Stimulated activated CD8-positive, alpha-beta memory T cell treated with anti-CD3 and anti-CD28 coated beads, Interleukin-7, amount 100 ng/mL, for 1 hour (primary cell): ENCODE measurements at places on chromosomes 13 and 19.

DNA sequence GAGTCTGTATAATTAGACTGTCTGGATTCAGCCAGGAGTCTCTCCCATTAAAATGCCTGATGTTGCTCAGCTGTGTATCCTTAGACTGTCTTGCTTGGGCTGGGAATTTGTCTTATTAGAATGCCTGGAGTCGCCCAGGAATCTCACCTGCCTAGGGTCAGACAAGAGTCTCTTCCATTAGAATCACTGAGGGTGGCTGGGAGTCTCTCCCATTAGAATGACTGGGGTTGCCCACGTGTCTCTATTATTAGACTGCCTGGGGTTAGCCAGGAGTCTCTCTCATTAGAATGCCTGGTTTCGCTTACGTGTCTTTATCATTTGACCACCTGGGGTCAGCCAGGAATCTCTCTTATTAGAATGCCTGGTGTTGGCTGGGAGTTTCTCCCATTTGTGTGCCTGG lies 1450.0 kb downstream of the UQCRFS1 start:
- no peak for DNase-seq

- DNase-seq = no peak
Measured at GRCh38 chr19:17325881-17326594, 8.6 kb downstream of the ANO8 start.

- no peak for DNase-seq
Measured at GRCh38 chr13:76823969-76824368, 62.2 kb downstream of the KCTD12 start.

DNA sequence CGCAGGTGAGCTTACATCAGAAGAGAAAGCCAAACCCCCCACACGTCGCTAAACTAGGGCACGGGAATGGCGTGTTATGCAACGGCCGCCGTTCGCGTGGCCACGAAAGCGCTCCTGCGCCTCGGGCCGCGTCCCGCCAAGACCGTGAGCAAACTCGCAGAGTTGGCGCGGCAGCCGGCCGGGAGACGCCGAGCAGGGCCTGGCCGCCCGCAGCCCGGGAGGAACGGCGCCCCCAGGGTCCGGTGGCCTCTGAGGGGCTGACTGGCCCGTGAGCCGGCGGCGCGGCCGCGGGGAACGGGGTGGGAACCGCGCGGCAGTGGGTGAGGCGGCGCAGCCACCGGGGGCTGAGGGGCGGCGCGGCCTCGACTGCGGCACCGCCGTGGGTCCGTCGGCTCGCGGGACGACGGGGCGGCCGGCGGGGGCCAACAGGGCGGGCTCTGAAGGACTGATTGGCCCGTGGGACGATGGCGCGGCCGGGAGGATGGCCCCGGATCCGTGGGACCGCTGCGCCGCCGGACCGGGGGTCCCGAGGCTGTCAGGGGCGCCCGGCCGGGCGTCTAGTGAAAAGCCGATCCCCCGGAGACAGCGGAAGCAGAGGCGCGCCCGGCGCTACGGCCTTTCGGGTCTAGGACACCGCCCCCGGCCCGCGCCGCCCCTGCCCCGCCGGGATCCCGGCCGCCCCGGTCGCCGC lies 903 bp downstream of the LATS2 start:
- DNase-seq = no peak

GRCh38 chr13:93430381-93430780 lies 203.8 kb downstream of the GPC6 start:
- DNase-seq = no peak
